ENCODE measurements at places on chromosomes 5 and 9.

DNA sequence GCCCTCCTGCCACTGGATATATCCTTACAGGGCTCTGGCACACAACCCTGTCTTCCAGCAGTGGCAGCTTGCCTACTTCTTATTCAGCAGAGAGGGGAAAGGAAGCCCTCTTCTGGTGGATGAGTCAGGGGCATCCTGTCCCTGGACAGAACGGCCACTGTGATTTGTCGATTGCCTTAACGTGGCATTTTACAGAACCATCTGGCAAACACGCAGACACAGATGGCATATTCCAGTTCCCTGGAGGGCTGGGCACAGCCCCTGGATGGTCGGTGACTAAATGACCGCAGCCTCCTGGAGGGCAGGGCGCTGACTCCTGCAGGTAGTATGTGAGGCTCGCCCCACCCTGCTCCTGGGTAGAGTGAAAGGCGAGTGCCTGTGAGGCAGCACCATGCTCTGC is 62.1 kb downstream of the DCP2 start:
- no peak for DNase-seq

- DNase-seq = no peak
These were observed 525.2 kb downstream of the AGTPBP1 start for GRCh38 chr9:85216601-85217000.

DNA sequence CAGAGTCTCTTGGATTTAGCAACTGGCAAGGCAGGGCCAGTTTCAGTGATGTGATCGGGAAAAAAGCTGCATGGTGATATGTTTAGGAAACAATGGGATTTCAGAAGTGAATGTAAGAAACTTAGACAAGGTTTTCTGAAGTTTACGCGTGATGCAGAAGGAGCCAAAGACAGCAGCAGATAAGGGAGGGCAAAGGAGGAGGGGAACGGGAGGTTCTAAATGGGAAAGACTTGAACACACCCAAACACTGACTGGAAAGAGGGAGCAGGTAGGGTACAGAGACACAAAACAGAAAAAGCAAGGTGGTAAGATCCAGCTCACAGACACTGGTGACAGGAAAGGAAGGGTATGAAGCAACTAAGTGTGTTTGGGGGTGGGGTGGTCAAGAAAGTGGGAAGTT is 115.4 kb downstream of the EPB41L4A start:
- DNase-seq = no peak

DNA sequence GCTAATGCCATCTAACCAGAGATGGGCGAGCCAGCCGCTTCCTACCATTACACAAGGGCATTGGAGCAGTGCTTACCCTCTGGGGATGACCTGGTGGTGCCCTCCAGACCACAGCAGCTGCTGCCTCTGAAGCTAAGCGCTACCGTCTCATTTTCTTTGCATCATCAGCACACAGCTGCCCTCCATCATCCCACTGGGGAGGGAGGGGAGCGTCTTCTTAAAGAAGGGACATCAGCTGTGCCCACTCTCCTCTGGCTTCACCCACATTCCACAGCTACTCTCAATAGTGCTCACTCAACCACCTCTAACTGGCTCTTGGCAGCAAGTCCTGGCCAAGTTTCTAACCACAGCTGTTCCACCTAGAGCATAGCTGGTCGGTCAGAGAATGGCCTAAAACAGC is 503.4 kb downstream of the NFIB start:
- DNase-seq = no peak

DNA sequence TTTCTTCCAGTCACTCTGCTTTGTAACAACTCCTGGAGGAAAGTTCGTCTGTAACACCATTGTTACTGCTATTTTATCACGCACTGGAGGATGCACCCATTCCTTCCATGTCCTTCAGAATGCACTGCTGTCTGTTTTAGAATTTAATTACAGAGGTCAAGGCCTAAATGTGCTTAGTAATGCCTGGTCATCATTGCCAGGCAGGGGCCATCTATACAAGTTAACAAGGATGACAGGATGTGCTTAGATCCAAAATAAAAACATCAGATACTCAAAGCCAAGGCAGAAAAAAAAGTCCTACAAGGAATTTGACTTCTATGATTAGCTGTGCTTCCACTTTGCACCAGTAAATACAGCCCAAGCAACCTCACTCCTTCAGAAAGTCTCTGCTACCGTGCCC is 371.4 kb downstream of the SEMA5A start:
- no peak for DNase-seq

Data from CD4-positive, alpha-beta T cell treated with Interleukin-4 for 4 hours (primary cell).